ENCODE measurements at places on chromosomes 5 and 9. TPM values are rescaled to one million over a fixed set of nuclear protein-coding genes. Genes with fewer than 3 reads are reported as not detected.

Gene FOXI1
- not detected for total RNA-seq

Gene PCDH12
- total RNA-seq = 2.5 TPM

Gene PCDHA1
- total RNA-seq = not detected

Gene SYNPO
- total RNA-seq = 23.8 TPM

Gene IGFBPL1
- total RNA-seq = not detected

Gene ZNF618
- total RNA-seq = 7.1 TPM

Gene LEAP2
- 0.37 TPM for total RNA-seq

Gene WDR38
- not detected for total RNA-seq

Gene SLC36A2
- not detected for total RNA-seq

Gene SLC4A9
- total RNA-seq = not detected
